ENCODE measurements at places on chromosomes 2 and 18.

DNA sequence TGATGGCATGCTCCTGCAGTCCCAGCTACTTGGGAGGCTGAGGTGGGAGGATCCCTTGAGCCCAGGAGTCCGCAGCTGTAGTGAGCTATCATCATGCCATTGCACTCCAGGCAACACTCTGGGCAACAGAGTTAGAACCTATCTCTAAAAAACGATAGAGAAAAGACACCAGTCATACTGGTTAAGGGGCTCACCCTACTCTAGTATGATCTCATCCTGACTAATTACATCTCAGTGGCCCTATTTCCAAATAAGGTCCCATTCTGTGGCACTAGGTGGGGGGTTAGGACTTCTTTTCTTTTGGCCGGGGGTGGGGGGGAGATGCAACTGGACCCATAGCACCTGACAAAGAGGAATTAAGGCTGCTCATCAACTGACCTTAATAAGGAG, 163.2 kb upstream of the NCK2 start:
- DNase-seq: no peak

DNA sequence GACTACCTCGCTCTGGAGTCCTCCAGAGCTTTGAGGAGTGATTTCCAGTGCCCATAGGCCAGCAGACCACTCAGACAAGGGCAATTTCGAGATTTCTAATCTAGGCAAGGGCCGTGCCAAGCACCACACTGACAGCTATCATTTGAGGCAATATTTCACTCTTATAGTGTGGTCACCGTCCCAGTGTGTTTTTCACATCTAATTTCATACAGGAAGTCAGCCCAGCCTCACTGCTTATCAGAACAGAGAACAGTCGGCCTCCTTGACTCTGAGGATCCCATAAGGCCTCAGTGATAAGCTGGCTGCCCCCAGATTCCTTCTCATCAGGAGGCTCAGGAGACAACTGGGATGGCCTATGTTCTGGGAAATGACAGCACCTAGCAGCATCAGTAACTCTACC, 581 bp downstream of the CAPN14 start:
- no peak for DNase-seq

DNA sequence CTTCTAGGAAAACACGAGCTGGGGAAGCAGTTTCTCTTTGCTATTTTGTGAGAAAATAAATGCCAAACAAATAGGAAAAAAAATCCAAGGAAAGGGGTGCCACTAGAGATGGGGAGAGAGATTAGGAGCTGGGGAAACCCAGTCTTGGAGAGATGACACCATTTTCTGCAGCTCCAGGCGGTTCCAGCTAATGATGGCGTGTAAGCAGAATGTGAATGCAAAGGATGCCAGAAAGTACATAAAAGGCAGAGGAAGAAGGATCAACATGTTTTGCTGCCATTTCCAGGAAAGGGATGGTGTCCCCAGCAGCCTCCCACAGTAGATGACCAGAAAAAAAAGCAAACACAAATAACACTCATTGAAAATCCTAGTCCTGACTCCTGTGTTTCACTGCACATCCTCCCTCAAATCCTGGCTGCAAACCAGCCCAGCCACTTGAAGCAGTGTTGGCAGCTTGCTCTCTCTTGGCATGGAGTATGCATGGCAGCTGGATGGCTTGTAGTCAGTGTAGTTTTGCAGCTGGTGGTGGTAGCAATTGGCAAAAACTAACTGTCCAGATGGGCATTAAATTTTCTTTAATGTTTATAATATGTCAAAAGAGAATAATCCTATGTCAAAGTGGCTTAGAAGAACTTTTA, 93.6 kb downstream of the FTCDNL1 start:
- peak; percentile 41 for DNase-seq

DNA sequence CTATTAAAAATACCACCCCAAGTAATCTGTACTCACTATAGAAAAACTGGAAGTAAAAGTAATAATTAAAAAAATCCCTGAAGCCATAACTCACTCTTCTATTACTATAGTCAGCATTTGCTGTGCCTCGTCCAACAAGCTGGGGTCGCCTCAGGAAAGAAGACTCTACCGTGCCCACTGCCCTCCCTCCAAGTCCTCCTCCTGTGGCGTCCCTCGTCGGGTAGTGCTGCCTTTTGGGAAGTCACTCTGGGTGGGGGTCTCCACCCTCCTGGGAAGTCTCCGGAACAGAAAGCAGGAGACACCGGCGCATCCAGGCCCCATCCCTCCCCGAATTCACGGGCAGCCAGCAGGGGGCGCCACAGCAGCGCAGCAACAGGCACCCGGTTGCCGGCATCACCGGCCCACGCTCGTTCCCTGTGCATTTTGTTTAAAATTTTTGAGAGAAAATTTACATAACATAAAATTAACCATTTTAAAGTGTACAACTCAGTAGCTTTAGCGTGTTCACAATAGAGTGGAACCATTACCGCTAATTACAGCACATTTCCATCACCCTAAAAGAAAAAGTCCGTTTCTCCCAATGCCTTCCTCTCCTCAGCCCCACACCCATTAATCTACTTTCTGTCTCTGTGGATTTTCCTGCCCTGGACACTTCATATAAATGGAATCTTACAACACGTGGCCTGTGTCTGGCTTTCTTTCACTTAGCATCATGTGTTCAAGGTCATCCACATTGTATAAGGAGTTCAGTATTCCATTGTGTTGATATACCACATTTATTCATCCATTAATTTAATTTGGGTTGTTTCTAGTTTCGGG, 62.2 kb downstream of the ADNP2 start:
- DNase-seq: no peak

DNA sequence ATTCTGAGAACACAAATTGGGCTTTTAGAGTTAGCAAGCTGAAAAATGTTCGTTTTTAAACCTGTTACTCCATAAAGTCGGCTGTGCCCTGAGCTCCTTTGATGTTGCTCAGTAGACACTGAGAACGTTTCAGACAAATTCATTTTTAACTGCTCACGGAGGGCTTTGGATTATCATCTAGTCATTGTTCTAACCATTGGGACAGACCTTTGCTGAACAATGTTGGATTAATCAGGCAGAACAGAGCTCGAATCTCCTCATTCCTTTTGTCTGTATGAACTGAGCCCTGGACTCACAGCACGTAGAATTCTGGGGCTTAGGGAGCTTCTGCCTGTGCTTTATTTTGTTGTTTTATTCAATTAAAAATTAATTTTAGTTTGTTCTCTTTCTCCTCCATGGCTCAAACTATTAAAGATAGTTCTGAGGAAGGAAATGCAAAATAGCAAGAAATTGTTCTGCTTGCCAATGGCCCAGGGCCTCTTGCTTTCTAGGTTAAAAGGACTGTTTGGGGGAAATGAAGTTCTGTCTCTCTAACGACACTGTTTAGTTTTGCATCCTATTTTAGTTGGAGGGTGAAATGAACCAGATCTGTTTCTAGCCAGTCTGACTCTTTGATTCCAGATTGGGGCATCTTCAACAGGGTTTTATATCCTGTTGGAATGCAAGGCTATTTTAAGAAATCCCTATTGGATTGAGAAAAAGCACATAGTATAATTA, 114.7 kb upstream of the CXCR4 start:
- DNase-seq: no peak

DNA sequence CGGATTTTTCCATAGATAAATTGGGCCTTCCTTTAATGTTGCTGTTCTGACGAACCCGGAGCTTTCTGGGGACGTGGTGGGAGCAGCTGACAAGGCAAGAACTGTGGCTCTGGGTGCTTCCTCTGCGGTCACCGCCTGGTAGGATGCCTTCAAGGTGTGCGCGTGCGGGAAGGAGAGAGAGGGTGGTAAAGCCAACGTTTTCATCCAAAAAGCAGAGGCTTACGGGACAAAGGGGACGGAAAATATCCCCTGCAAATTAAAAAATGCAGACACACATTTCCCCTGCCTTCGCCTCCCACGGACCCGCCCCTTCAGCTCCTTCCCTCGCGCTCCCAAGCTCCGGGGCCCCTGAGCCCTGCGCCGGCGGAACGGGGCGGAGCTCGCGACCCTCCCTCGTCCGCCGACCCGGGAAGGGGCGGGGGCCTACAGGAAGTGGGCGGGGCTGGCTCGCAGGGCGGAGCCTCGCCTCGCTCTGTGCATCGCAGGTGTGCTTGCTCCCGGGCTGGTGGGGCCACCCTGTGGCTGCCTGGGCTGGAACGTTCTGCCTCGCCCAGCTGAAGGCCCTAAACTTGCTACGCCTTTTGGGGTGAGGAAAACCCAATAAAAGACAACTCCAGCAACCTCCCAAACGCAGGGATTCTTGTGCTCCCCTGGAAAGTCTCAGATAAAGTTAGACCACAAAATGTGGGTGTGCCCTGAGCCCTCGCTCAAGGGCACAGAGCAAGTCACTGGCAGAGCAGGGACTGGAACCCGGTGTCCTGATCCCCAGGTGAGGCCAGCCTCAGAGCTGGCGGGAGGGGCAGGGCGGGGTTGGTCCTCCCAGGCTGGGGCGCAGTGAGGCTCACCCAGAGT, 25.4 kb upstream of the SLC66A3 start:
- DNase-seq: no peak

Measured in NCI-H2171 (cell line).